ENCODE measurements at places on chromosomes 16 and 17.

DNA sequence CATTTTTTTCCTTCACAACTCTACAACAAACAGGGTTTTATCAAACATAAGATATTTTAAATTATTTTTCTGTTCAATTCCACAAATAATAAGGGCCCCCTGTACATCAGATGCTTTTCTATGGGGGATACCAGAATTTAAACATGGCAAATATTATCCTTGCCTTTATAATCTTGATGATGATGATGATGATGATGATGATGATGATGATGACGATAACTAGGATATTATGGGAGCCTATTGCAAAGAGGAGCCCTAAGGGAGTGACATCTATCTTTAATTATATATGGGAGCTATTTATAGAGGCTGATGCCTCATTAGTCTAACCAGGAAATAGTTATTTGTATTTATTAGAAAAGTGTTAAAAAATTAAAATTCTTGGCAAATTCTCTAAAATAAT, 6.8 kb downstream of the MEIOC start:
- no peak for DNase-seq

- no peak for DNase-seq
Observed at GRCh38 chr16:75599452-75600277, 23.4 kb downstream of the ADAT1 start.

- DNase-seq, result no peak
Observed at GRCh38 chr17:62693616-62694409, 66.3 kb downstream of the MRC2 start.

- DNase-seq, result no peak
Observed at GRCh38 chr16:81623365-81624102, 155.6 kb upstream of the PLCG2 start.

DNA sequence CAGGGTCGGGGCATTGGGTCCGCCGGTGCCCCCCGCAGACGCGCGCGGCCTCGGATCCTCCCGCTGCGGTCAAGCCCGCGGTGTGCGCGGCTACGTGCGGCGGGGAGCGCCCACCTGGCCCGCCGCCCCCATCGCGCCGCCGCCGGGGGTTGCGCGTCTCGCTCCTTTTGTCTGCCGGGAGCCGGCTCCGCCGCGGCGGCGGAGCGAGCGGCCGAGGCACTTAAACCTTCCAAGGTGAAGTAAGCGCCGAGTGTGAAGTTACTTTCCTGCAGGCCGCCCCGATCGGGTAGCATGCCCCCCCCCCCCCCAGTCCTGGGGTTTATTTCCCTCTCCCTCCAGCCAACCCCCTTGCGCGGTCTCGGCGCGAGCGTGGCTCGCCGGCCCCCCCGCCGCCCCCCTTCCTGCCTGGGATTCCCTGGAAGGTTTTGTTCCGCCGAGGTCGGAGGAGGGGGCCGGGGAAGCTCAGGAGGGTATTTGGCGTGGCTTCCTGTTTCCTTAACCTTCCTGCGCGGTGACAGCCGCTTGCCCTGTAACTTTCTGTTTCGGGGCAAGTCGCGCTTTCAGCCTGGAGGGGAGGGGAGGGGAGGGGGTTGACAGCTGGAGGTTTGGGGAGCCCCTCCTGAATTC, 56.6 kb upstream of the GSE1 start:
- peak; percentile 23 for DNase-seq

DNA sequence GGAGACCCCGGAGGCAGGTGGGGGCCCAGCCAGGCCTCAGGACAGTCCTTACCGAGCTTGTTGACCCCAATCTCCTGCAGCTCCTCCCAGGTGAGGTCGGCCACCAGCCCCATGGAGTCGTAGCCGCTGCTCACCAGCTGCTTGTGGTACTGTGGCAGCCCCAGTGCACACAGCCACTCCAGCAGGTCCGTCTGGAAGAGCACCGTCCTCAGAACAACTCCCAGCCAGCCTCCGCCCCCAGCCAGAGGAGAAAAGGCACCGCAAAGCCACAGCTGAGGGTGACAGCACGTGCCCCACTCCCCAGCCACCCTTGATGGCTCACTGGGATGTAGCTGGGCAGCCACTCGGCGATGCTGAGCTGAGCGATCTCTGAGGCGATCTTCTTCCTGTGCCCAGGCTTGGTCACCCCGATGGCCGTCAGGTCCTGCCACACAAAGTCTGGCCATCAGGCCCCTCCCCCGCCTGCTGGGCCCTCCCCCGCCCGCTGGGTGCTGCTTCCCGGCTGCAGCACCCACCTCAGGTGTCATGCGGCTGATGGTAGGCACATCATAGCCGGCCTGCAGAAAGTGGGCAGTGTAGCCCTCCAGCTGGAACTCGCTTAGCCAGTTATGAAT, 11.9 kb downstream of the CASKIN2 start:
- DNase-seq, result no peak

GRCh38 chr17:52383493-52384100, 225.1 kb upstream of the CA10 start:
- DNase-seq, result no peak

GRCh38 chr17:31549121-31549524, 157.6 kb downstream of the RAB11FIP4 start:
- DNase-seq, result peak; percentile 30

- no peak for DNase-seq
Observed at GRCh38 chr17:70390049-70390448, 220.7 kb downstream of the KCNJ2 start.

DNA sequence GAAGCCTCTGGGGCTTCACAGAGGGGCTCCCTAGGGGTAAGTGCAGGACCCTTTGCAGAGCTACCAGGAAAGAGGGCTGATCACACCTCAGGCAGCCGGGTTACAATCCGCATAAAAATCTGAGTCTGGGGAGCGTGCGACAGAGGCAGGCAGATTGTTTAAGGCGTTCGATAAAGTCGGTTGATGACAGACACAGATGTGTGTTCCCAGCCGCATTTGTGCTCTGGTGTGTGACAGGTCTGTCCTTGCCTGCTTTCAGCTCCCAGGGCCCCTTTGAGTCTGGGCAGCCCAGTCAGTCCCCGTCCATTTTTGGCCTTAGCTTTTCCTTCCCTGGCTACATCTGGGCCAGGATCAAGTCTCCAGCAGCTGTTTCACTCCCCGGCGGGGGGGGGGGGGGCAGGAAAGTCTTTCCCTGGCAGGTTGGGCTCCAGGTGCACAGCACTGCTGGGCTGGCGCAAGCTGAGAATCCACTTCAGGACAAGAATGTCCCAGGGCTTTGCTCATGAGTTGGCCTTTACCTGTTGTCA, 1.3 kb upstream of the ZACN start:
- no peak for DNase-seq

- DNase-seq, result no peak
Observed at GRCh38 chr16:55039931-55040330, 109.3 kb downstream of the IRX5 start.

DNA sequence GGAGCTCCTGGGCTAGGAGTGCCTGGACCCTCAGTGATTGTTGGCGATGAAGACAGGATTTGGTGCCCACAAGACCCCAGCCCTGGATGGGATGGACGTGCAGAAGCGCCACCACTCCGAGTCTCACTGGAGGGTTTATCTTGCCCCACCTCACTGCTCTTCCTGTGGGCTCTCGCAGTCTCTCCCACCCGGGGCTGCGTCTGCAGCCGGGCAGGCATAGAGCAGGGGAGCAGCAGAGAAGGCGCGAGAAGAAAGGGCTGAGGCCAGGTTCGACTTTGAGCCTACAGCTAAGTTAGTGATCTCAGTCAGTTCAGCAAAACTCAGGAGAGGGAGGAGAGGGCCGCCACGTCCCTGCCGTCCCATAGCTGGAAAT, 6.6 kb downstream of the UBE2I start:
- no peak for DNase-seq

GRCh38 chr16:54944002-54944401, 13.3 kb downstream of the IRX5 start:
- DNase-seq, result no peak

Data from activated CD8-positive, alpha-beta memory T cell treated with anti-CD3 and anti-CD28 coated beads for 48 hours (primary cell).